Activated naive CD8-positive, alpha-beta T cell treated with anti-CD3 and anti-CD28 coated beads for 36 hours (primary cell): ENCODE measurements at places on chromosomes 2 and 18.

DNA sequence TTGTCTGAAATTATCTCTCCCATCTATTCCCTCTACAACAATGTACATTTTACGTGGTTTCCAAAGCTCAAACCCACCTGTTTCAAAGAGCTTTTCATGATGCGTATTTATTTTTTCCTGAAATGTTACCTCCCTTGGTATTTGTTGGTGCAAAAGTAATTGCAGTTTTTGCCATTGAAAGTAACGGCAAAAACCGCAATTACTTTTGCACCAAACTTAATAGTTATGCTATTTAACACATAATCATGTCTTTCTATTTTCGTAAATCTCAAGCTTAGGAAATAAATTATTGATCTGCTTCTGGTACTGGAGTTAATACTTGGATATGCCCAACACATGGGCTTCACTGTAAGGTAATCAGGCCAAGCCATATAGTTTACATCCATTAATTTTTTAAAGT is 85.2 kb downstream of the SUCLG1 start:
- DNase-seq, result no peak

DNA sequence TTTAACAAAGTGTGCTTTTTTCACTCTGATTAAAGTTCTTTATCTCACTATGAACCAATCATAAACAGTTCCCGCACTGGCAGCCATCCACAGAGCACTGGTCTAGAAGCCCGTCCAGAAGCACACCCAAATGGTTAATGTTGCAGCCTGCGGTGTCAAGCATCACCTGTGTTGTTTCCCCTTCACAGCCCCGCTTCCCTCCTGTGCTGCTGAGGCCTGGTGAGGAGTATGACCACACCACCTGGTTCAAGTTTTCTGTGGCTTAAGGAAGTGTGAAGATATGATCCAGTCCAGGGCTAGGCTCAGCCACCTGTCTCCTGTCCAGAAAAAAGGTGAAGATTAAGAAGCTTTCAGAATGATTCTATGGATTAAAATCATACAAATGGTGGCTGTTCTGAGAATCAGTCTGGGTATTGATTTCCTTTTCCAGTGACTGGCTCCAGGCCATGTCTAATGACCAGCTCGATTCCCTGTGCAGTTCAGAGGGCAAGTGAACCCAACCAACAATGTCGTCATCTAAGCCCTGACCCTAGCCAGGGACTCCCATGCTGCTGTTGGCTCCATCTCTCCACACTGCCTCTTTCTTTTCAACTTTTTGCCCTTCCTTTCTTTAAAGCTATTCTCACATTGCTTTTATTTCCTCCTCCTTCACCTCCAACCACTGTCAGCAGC is 17.7 kb downstream of the SRSF7 start:
- DNase-seq, result no peak

- DNase-seq, result peak; percentile 23
Measured at GRCh38 chr2:28545590-28546200, 49.8 kb downstream of the PLB1 start.

GRCh38 chr2:199581408-199581807 is 123.7 kb upstream of the SATB2 start:
- DNase-seq, result no peak

- DNase-seq, result no peak
Measured at GRCh38 chr2:121018136-121019061, 266.6 kb downstream of the TFCP2L1 start.

DNA sequence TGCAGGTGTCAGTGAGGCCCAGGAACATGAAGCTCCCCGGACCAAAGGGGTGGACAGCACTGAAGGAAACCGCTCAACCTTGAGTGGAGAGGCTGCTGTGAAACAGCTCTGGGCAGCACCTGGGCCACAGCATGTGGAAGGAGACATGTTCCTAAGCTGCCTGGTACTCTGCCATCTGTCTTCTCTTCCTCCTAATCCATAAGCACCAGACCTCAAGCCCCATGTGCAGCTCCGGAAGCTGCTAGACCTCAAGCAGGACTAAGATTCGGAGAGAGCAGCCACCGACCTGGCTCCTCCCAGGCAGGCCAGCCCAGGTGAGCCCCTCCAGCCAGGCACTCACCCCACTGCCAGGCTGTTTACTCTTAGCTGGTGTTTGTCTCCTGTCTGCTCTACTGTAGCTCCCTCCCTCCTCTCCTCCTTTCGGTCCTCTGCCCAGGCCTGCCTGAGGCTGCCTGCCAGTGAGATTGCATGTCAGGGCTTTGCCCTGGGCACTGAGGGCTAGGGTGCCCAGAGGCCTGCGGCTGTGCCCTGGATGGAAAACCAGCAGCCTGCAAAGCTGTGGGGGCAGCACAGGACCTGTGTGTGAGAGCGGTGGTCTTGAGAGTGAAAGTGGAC is 53.7 kb downstream of the BCL11A start:
- DNase-seq, result no peak

- no peak for DNase-seq
Measured at GRCh38 chr18:13613591-13614501, 112.5 kb downstream of the FAM210A start.

GRCh38 chr2:203647579-203647978 is 58.9 kb upstream of the CD28 start:
- DNase-seq, result no peak

DNA sequence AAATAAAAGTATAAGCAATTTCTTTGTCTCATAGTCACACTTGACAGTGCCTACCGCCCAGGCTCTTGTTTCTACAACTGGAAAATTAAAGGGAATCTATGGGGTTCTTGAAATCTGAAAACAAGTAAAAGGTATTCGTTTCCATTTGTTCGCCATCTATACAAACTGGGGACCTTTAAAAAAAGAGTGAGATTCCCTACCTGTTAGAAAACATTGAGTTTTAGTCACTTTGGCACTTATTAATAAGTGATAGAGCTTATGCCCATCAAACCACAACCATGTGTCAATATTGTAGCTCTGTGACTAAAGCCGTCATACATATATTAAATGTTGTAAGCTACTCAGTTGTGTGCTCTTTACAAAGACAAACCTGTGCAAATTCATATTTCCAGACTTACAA is 13.2 kb downstream of the FN1 start:
- no peak for DNase-seq

GRCh38 chr18:58755304-58756010 is 84.2 kb downstream of the MALT1 start:
- no peak for DNase-seq

DNA sequence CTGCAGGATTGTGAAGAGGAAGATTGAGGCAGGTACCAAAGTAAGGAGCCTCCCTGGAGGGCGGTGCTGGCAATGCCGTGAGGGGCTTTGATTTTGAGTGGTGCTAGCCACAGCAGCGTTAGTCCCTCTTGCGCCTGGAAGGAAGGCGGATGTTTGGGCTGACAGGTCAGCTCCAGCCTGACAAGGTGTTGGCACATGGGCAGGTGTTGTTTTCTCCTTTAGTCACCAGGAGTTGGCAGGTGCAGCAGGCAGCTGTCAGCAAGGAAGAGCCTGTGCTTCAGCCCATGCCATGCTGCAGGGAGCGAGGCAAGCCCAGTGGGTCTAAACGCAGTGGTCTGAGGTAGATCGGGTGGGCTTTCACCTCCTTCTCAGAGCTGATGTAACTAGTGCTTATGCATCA is 8.5 kb downstream of the SEC11C start:
- no peak for DNase-seq

- no peak for DNase-seq
Measured at GRCh38 chr2:217366266-217366895, 506.5 kb upstream of the TNP1 start.

GRCh38 chr2:237859533-237860272 is at the start of gene RAMP1:
RAMP1 (plus strand) TSS chr2:237859623; CDS start chr2:237859676, 53 bp downstream.
- DNase-seq, result no peak

DNA sequence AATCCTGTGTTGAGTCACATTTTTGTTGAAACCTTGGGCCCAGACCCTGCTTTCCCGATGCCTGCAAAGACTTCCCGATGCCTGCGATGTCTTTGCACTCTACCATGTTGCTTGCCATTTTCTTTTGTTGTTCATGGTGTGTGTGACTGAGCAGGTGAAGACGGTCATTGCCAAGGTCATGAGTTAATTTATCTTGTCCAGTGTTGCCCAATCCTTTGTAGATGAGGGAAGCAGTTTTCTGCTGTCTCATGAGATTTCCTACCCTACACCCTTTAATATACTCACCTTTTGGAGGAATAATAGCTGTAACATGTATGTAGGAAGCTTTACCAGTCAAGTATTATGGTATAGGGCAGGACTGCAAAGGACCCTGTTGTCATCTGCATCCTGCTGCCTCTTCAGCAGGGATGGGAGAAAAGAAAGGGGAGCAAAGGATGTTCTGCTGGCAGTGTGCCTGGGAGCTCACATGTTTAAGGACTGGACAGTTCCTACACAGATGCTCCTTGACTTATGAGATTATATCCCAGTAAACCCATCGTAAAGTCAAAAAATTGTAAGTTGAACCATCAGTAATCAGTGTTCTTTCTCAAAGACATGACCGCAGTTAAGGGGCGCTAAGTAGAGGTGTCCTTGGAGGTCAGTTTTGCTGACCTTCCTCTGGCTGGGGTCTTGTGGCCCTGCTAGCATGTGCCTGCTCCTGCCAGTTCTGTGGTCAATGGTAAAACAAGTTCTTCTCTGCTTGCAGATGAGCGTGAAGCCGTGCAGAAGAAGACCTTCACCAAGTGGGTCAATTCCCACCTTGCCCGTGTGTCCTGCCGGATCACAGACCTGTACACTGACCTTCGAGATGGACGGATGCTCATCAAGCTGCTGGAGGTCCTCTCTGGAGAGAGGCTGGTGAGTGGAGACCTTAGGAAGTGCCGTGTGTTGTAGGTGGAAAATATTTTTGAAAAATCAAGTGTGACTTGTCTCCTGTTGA is 124.8 kb upstream of the EML6 start:
- no peak for DNase-seq
